Trophoblast cell (in vitro differentiated cells and primary cell): ENCODE measurements at places on chromosomes 12 and 14.
A peak's percentile ranks its signal among the peaks of the same experiment; 100 is the strongest.

- H3K4me1 ChIP-seq: no peaks in the 10 kb centered on the region
- H3K36me3 ChIP-seq: no peaks in the 10 kb centered on the region
- DNase-seq: no peak
Measured at GRCh38 chr14:33534632-33535031, 416.2 kb downstream of the EGLN3 start.

- no peak overlapping the region for H3K27ac ChIP-seq
- no peak for DNase-seq
- peaks cover 8% of the 10 kb centered on the region for H3K4me1 ChIP-seq
- no peak overlapping the region for H3K4me3 ChIP-seq
- H3K27me3 ChIP-seq: no peaks in the 10 kb centered on the region
Measured at GRCh38 chr12:109089683-109090082, 3.6 kb downstream of the ALKBH2 start.

DNA sequence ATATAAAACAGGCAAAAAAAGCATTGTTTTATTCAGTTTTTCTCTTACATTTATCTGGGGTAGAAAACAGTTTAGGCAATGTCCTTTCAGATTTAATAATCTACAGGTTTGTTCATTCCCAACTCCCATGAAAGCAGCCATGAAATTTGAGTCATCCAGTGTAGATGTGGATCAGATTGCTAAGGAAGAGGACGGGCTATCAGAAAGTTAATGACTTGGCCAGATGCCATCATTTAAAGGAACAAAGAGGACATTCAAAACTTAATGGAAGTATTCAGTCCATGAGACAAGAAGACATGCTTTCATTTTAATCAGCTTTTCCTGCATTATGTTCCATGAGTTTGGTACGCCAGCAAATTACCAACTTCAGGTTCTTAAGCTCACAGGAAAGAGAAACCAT, 31.1 kb upstream of the POC1B start:
- no peaks in the 10 kb centered on the region for H3K27me3 ChIP-seq
- DNase-seq: no peak
- H3K36me3 ChIP-seq: no peaks in the 10 kb centered on the region
- no peak overlapping the region for H3K4me3 ChIP-seq
- no peak overlapping the region for H3K27ac ChIP-seq
- H3K4me1 ChIP-seq: no peaks in the 10 kb centered on the region

DNA sequence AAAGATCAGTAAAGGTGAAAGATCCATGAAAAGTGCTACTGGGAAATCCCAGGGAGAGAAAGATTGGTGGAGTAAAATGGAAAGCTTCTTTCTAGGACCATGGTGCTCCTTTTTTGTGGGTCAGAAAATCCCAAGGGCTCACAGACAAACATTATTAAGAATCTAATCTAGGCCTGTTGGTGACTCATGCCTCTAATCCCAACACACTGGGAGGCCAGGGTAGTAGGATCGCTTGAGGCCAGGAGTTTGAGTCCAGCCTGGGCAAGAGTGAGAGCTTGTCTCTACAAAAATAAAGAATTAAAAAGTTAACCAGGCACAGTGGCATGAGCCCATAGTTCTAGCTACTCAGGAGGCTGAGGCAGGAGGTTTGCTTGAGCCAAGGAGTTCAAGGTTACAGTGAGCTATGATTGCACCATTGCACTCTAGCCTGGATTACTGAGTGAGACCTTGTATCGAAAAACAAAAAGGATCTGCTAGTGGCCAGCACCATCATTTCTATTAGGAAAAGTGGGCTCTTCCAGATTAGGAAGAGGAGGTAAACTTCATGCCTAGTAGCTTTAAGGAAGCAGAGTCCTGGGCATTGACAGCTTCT, 43.0 kb downstream of the TXNRD1 start:
- DNase-seq: no peak
- H3K36me3 ChIP-seq: no peaks in the 10 kb centered on the region
- no peaks in the 10 kb centered on the region for H3K4me1 ChIP-seq
- H3K27ac ChIP-seq: no peak overlapping the region
- no peaks in the 10 kb centered on the region for H3K27me3 ChIP-seq

- no peak overlapping the region for H3K27ac ChIP-seq
- no peaks in the 10 kb centered on the region for H3K27me3 ChIP-seq
- DNase-seq: no peak
- H3K36me3 ChIP-seq: no peaks in the 10 kb centered on the region
- no peak overlapping the region for H3K4me3 ChIP-seq
Measured at GRCh38 chr14:60862283-60862682, 118.6 kb downstream of the TRMT5 start.

DNA sequence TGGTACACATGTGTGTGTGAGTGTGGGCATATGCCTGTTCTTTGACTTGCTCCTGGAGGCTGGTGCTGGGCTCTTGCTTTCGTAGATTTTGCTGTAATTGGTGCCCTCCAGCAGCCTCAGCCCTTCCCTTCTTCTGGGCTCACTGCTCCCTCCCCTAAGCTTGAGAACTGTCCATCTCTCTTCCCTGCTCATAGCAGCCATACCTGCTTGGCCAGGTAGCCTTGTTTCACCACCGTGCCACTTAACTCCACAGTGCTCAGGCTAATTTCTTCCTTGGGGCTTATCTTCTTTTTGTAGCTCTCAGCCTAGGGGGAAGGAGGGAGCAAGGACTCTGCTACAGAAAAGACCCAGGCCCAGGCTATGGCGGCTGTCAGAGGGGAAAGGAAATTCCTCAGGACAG, 19.8 kb downstream of the PLEK2 start:
- peaks cover 26% of the 10 kb centered on the region for H3K4me1 ChIP-seq
- H3K27ac ChIP-seq: no peak overlapping the region
- no peaks in the 10 kb centered on the region for H3K27me3 ChIP-seq
- DNase-seq: peak; percentile 50
- H3K4me3 ChIP-seq: no peak overlapping the region
- H3K36me3 ChIP-seq: no peaks in the 10 kb centered on the region

- no peak for DNase-seq
- no peaks in the 10 kb centered on the region for H3K4me1 ChIP-seq
- H3K4me3 ChIP-seq: no peak overlapping the region
- peaks cover 7% of the 10 kb centered on the region for H3K36me3 ChIP-seq
- H3K27ac ChIP-seq: no peak overlapping the region
Measured at GRCh38 chr12:1720494-1720893, 29.6 kb downstream of the ADIPOR2 start.

DNA sequence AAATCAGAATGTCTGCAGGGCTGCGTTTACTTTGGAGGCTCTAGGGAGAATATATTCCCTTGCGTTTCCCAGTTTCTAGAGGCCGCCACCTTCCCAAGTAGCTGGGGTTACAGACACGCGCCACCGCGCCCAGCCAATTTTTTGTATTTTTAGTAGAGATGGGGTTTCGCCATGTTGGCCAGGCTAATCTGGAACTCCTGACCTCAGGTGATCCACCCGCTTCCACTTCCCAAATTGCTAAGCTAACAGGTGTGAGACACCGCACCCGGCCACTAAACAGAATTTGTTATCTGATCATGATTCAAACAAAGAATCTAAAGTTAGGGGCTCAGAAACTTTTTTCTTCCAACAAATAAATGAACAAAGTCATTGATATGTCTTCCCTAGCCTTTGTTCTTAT, 114.6 kb downstream of the PPHLN1 start:
- H3K36me3 ChIP-seq: peaks cover 3% of the 10 kb centered on the region
- no peaks in the 10 kb centered on the region for H3K27me3 ChIP-seq
- no peak for DNase-seq
- H3K27ac ChIP-seq: no peak overlapping the region
